ENCODE measurements at places on chromosomes 7 and 10.

DNA sequence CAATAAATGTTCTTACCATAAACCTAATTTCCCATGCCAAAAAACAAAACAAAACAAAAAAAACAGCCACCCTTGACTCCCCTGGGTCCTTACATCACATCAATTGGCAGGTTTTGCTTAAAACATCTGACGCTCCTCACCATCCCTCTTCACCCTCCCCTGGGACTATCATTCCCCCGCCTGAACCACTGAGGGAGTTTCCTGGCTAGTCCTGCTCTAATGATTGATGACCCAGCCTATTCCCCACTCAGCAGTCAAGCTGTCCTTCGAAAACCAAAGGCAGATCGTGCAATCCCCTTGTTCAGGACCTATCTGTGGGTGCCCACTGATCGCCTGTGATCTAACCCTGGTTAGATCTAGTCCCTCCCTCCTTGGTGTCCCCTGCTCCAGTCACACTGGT lies 11.2 kb upstream of the FRMPD2 start:
- DNase-seq: no peak

- DNase-seq: no peak
Observed at GRCh38 chr7:80136261-80137055, 1.8 kb downstream of the GNAI1 start.

- no peak for DNase-seq
Observed at GRCh38 chr7:88339195-88339922, 32.7 kb upstream of the STEAP4 start.

DNA sequence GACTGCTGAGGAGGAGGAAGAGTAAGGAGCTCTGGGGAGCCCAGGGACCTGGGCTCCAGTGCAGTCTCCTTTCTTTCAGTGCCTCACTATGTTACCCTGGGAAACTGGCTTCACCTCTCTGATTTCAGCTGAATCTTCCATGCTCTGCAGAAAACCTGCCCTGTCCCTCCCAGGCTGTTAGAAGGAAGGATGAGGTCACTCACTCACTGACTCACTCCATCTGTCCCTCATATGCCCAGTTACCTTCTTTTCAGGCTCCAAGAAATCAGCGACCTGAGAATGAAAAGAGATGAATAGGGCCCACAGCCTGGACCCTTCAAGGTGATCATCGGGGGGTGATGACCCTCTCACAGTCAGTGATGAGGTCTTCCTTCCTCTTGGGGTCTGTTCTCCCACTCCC lies 481 bp downstream of the SFTPA2 start:
- no peak for DNase-seq

DNA sequence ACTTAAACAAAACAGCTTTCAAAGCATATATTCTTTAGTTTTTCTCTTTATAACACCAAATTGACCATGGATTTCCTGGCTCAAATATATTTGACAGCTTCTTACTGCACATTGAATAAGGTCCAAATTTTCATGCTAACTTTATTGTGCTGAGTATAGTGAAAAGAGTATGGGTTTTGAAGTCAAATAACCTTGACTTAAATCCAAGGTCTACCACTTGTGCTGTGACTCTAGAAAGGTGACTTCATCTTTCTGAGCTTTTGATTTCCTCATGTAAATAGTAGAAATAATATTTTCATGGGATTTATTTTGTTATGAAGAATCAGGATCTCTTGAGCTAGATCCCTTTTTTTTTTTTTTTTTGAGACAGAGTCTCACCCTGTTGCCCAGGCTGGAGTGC lies 139.4 kb upstream of the GPR22 start:
- no peak for DNase-seq

GRCh38 chr7:909358-910329 lies 33.3 kb downstream of the GET4 start:
- peak; percentile 81 for DNase-seq

DNA sequence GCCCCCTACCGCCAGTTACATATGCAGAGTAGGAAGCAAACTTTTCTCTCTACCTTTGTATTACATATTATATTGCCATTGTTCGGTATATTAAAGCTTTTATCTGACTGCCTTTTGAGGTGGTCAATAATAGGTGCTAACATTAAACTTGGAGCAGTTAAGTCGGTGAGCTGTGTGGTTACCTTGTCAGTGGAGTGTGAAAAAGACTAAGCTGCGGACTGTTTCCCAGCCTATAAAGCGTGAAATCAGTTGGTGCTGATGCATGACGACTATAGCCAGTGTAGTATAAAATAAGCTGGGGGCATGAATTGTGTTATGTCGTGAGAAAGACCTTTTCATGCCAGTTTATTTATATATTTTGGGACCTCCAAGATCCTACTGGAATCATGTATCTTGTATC lies 33.7 kb downstream of the R3HCC1L start:
- no peak for DNase-seq

DNA sequence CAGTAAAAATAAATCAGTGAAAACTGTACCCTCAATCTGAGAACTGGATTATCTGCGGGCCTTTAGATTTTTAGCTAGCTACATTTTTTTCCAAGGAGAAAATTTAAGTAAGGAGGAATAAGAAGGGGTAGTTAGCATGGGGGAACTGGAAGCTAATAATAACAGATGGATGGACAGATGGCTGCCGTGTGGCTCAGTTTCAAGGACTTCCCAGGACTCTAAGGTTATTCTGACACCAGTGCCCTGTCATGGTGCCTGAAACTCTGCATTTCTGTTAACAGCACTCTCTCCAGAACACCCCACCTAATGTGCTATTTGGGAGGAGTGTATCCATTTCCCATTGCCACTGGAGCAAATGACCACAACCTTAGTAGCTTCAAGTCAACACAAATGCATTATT lies 75.7 kb upstream of the PDE1C start:
- no peak for DNase-seq

- DNase-seq: no peak
Observed at GRCh38 chr10:97466755-97467154, 20.8 kb downstream of the ZDHHC16 start.

GRCh38 chr7:47833211-47833610 lies 115.1 kb downstream of the PKD1L1 start:
- DNase-seq: no peak

- no peak for DNase-seq
Observed at GRCh38 chr7:121278120-121279021, 50.4 kb upstream of the WNT16 start.

DNA sequence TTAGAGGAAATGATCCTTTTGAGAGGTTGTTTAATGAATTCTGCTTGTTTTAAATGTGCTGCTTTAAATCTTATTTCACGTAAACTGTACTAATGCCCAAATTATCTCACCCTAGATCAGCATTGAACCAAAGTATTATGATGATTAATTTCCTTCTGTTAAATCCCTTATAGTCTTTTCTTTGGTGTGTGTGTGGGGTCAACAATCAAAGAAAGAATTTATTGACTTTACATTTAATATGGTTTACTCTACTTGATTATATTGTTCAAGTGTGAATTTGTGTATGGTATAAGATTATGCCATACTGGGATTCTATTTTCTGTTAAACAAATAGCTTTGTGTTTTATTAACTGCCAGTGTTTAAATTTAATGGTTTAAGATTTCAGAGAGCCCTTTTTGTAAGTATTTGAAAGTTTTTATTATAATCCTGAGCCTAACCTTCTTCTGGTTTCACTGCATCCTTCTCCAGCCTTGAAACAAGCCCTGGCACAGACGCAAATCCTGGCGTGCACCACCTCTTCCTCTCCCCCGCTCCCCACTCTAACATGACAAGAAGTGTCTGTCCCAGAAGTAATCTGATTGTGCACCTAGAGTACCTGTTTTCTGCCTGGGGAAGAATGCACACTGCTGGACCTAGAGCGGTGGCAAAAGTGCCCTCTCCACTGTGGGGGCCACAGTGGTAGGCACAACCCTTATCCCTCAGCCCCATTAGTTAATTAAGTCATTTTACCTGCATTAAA lies 70.6 kb downstream of the KAT6B start:
- DNase-seq: no peak

DNA sequence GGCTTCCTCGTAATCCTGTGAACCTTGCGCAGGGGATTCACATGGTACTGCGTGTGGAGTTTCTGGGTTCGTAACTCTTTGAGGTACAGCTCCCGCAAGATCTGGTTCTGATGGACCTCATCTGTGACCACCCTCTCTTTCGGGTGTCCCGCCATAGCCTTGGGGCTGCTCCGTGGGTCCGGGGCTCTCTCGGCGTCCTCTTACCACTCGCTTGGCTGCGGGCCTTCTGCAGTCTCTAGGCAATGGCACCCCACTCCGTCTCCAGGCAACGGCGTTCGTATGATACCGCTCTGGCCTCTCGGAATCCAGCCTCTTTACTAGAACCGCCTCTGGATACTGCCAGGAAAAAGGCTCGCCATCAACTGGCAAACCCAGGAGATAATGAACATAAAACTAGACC lies 54.7 kb upstream of the AMPH start:
- no peak for DNase-seq

DNA sequence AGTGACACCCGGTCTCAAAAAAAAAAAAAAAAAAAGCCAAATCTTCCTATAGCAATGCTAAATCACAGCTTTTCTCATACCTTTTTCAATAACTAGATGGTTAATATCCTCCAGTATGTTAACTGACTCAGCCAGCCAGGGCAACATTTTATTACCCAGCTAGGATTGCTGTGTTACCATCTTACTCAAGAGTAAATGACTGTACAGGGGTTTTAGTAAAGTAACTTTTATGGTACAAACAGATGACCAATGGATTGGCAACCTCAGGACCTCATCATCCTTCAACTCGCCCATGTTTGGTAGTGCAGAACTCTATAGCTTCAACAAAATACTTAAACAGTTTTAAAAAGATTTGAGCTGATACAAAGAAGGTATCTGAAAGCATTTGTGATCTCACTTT lies 59.5 kb downstream of the HBP1 start:
- no peak for DNase-seq

GRCh38 chr10:22727663-22728062 lies 13.3 kb upstream of the PIP4K2A start:
- DNase-seq: no peak

DNA sequence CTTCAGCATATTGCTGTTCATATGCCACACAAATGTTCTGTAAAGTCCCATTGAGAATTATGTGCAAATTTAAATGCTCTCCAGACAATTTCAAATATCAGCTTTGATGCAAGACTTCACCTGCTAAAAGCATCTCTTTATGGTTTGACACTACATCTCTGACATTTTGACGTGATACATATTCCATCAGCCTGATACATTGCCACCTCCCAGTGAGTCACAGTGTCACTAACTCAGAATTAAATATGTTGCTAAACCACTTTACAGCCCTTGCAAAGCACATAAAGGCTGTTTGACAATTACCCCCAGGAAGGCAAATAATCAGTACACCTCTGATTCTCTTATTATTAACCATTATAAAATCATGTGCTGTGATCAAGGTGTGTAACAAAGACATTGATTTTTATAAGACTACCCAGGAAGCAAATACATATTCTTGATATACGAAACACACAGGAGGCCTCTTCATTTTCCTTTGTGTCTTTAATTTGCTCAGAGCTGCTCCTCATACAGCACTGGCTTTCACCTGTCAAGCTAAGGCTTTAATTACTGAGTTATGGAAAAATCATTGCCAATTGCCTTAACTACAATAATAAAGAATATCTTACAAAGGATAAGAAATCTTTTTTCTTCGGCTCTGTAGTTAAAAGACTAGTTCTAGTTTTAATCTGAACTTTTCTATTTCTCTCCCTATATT lies 547.5 kb upstream of the C7orf33 start:
- DNase-seq: no peak

- no peak for DNase-seq
Observed at GRCh38 chr10:117778241-117778640, 235.7 kb downstream of the EMX2 start.

DNA sequence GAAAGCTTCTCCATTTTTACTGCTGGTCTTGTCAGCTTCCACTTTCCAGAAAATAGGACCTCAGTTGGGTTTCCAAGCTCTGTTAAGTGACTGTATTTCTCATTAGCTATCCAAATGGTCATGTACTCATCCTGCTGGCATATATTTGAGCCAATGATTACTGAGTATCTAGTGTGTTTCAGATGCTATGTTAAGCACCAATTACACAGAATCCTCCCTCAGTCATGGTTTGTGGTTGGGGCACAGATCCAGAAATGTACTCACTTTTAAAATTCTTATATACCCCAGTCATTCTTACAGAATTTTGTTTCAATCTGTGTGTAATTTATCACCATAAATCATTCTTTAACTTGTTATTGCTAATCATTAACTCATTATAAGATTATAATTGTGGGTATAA lies 362.3 kb upstream of the MTPN start:
- DNase-seq: no peak

DNA sequence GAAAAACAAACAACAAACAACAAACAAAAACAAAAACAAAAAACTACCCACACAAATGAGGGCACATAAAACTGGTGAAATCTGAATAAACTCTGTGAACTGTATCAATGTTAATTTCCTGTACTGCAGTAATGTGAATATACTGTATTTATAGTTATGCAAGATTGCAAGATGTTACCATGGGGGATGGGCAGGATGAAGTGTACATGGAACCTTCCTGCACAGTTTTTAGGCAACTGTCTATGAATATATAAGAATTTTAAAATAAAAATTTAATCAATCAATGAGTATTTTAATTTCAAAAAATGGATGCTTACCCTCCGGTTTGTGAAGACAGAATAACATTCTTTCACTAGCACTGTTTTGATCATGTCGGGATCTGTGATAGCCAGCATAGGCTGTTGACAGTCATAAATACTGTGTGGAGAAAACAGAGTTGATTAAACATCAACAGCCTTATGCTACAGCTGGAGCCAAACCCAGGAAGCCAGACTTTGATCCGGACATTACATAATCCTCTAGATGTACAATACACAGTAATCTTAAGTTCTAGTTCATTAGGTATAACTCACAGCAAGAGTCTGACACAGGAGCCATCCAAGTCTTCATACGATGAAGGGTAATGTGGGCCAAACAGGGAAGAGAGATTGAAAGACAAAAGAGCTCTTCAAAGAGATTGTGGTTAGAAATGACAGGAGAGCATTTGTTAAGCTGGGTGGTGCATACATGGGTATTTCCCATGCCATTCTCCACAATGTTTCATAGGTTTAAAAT lies 14.8 kb downstream of the CYP3A7 start:
- no peak for DNase-seq

- peak; percentile 80 for DNase-seq
Observed at GRCh38 chr7:151123822-151124464, 37.7 kb downstream of the AGAP3 start.

- peak; percentile 69 for DNase-seq
Observed at GRCh38 chr10:110841767-110842267, 29.9 kb upstream of the PDCD4 start.

GRCh38 chr10:69629897-69630650 lies at the start of gene FAM241B:
Gene FAM241B (plus strand): TSS chr10:69630247. CDS start chr10:69631744, 1,497 bp downstream.
- DNase-seq: peak; percentile 79

DNA sequence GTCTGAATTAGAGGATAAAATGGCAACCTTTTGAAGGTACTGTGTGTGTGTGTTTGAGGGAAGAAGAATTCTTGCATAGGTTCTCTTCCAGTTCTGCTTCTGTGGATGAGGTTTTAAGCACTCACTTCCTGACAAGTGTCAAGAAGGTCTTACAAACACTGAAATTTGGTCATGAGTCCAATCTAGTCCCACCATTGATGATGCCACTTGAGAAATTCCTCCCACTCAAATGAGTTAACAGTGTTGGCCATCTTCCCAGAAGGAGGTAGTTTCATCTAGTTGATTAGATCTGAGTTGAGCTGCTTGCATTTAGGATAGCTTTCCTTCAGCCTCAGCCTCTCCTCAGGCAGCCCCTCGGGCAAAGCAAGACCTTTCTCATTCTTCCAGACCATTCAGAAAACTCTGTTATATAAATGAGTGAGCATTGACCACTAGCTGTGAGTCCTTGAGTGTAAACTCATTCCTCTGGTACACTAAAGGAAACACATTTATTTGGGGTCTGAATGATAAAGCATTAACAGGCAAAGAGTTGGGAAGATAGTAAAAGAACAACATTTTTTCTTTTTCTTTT lies 189.5 kb downstream of the TRIL start:
- no peak for DNase-seq
